ENCODE measurements at places on chromosomes 13 and 19. TPM values are rescaled to one million over a fixed set of nuclear protein-coding genes. Genes with fewer than 3 reads are reported as not detected.

- H3K27ac ChIP-seq = no peak overlapping the region
- H3K4me1 ChIP-seq = peaks cover 7% of the 10 kb centered on the region
- H3K27me3 ChIP-seq = no peaks in the 10 kb centered on the region
- no peak overlapping the region for H3K4me3 ChIP-seq
These were observed 61.8 kb downstream of the URI1 start for GRCh38 chr19:30003866-30004265.

- DNase-seq = no peak
- H3K4me1 ChIP-seq = peaks cover 37% of the 10 kb centered on the region
- H3K36me3 ChIP-seq = no peaks in the 10 kb centered on the region
These were observed 152.9 kb downstream of the EFNB2 start for GRCh38 chr13:106382534-106382933.

DNA sequence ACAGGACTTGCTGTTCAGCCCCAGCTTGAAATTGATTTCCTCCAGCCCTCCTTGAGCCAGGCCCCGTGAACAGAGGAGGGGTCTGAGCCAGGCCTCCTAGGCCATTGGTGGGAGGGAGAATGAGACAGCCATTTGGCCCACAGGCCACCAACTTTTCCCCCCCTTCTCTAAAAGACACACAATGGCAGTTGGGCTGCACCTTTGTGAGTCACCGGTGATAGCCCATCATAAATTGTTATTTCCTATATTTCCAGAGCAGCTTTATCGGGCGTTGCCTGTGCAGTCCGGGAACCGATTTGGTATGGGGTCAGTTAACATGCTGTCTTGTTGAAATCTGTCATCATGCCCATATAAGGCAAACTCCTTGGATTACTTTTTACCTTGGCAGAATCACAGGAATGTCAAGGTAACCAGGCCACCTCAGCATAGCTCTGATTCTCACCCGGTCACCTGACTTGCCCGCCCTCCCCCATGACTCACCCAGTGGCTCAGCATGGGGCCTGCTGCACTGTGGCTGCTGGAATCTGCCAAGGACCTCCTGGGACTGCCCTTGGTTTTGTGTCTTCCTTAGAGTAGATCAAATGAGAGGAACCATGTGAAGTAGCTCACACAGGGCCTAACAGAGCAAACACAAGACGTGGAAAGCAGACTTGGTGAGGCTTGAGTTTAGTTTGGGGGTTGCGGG is 36.1 kb downstream of the ACTN4 start:
- H3K4me3 ChIP-seq = no peak overlapping the region
- H3K27me3 ChIP-seq = no peaks in the 10 kb centered on the region
- 0 out of 2 replicates have a peak, but pooled peaks cover 5% of the 10 kb centered on the region for H3K36me3 ChIP-seq
- peak overlapping the region; percentile 95 for H3K27ac ChIP-seq
- H3K4me1 ChIP-seq = peaks cover 70% of the 10 kb centered on the region

- H3K27ac ChIP-seq = no peak overlapping the region
- no peak for DNase-seq
- no peaks in the 10 kb centered on the region for H3K27me3 ChIP-seq
- no peak overlapping the region for H3K4me3 ChIP-seq
- H3K4me1 ChIP-seq = no peaks in the 10 kb centered on the region
- no peaks in the 10 kb centered on the region for H3K36me3 ChIP-seq
These were observed 88.7 kb downstream of the SLITRK6 start for GRCh38 chr13:85710545-85710944.

DNA sequence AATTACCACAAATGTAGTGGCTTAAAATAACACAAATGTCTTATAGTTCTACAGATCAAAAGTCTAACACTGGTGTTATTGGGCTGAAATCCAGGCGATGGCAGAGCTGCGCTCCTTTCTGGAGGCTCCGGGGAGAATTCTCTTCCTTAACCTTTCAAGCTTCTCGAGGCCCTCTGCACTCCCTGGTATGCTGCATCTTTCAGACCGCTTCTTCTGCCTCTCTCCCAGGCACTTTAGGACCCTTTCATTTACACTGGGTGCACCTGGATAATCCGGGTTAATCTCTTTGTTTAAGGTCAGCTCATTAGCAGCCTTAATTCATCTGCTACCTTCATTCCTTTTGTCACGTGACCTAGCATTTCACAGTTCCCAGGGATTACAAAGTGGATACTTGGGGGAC is 211.3 kb upstream of the RFC3 start:
- H3K4me1 ChIP-seq = peaks cover 9% of the 10 kb centered on the region
- peak; percentile 59 for DNase-seq
- no peak overlapping the region for H3K4me3 ChIP-seq
- no peaks in the 10 kb centered on the region for H3K27me3 ChIP-seq

- H3K4me1 ChIP-seq = peaks cover 12% of the 10 kb centered on the region
- H3K27ac ChIP-seq = peak overlapping the region; percentile 95
- peak overlapping the region; percentile 72 for H3K4me3 ChIP-seq
- DNase-seq = peak; percentile 49
- peaks cover 1% of the 10 kb centered on the region for H3K36me3 ChIP-seq
These were observed 373 bp downstream of the TNFAIP8L1 start for GRCh38 chr19:4639531-4640246.

GRCh38 chr19:16420336-16420676 is 51.5 kb downstream of the EPS15L1 start:
- H3K36me3 ChIP-seq = peaks cover 4% of the 10 kb centered on the region
- H3K4me1 ChIP-seq = no peaks in the 10 kb centered on the region
- no peaks in the 10 kb centered on the region for H3K27me3 ChIP-seq
- no peak overlapping the region for H3K4me3 ChIP-seq
- DNase-seq = no peak

DNA sequence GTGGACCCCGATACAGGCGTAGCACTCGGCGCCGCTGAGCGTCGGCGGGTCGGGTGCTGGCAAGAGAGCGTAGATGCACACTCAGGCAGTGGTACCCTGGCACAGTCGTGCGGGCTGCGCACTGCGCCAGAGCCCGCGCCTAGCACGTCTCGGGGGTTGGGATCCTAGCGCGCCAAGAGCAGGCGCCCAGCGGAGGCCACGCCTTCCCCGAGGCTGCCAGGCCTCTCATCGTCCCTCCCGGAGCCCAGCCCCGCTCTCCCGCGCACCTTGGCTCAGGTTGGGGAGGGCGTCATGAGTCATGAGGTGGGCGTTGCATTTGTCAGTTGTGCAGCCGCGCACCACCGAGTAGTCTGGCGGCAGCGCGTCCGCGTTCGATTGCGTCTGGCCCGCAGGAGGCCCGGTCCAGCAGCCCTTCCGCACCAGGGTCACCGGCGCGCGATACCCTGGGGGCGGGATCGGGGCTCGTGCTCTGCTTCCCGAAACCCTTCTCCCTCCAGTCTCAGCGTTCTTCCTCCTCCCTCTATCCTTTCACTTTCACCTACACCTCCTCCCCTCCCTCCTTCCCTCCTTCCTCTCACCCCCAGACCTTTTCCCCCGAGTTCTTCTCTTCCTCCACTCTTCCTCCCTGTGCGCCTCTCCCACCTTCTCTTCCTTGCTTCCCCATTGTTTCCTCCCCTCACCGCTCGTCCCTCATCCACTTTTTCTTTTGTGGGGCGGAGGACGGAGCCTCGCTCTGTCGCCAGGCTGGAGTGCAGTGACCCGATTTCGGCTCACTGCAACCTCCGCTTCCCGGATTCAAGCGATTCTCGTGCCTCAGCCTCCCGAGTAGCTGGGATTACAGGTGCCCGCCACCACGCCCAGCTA is 3.5 kb downstream of the LYPD5 start:
- peak overlapping the region; percentile 48 for H3K4me3 ChIP-seq
- no peaks in the 10 kb centered on the region for H3K36me3 ChIP-seq
- no peaks in the 10 kb centered on the region for H3K27me3 ChIP-seq
- peaks cover 7% of the 10 kb centered on the region for H3K4me1 ChIP-seq
- peak; percentile 74 for DNase-seq

- H3K4me1 ChIP-seq = peaks cover 4% of the 10 kb centered on the region
- H3K27ac ChIP-seq = no peak overlapping the region
- H3K36me3 ChIP-seq = no peaks in the 10 kb centered on the region
- peak; percentile 76 for DNase-seq
- no peak overlapping the region for H3K4me3 ChIP-seq
These were observed 154.2 kb upstream of the MAB21L1 start for GRCh38 chr13:35630551-35631275.

PPM1N gene
- 1.2 TPM for total RNA-seq

DNA sequence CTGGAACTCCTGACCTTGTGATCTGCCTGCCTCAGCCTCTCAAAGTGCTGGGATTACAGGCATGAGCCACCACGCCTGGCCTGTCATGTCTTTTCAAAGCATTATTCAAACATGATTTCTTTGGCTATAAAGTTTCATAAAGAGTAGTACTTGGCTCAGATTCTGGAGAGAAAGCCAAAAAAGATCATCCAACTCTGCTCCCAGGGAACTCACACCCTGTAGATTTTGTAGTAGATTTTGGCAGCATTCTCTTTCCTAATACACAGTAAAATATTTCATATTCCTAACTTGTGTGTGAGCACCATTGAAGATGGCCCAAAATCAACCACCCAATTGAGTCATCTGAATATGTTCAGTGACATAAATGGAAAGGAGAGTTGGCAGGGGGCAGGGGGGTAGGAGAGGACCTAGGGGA is 48.4 kb downstream of the CAB39L start:
- no peak overlapping the region for H3K4me3 ChIP-seq
- H3K27me3 ChIP-seq = no peaks in the 10 kb centered on the region
- H3K27ac ChIP-seq = no peak overlapping the region
- no peaks in the 10 kb centered on the region for H3K36me3 ChIP-seq
- DNase-seq = no peak

GRCh38 chr19:36849701-36850558 is 746 bp upstream of the ZNF345 start:
- peak; percentile 13 for DNase-seq
- H3K27ac ChIP-seq = no peak overlapping the region
- H3K27me3 ChIP-seq = no peaks in the 10 kb centered on the region
- no peaks in the 10 kb centered on the region for H3K36me3 ChIP-seq
- H3K4me1 ChIP-seq = no peaks in the 10 kb centered on the region

DNA sequence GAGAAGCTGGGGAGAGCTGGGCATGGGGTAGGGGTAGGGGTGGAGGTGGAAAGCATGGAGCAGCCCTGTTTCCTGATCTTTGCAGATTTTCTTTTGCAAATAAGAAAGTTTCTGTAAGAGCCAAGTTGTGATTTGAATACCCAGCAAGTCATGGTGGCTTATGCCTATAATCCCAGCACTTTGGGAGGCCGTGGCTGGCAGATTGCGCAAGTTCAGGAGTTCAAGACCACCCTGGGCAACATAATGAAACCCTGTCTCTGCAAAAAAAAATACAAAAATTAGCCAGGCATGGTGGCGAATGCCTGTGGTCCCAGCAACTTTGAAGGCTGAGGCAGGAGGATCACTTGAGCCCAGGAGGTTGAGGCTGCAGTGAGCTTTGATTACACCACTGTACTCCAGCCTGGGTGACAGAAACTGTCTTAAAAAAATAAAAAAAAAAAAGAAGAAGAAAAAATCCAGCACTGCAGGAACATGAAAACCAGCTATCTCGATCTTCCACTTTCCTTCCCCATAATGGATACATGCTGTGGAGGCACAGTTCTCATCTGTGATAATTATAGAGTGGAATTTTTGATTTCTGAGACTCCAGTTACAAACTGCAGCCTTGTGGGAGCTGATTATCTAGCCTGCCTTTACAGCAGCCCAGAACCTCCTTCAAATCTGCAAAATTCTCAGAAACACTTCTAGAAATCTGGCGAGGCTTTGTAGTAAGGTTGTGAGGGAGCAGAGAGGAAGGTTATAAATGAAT is 12.1 kb upstream of the TEX26 start:
- no peaks in the 10 kb centered on the region for H3K36me3 ChIP-seq
- no peak overlapping the region for H3K4me3 ChIP-seq
- DNase-seq = no peak
- H3K27ac ChIP-seq = no peak overlapping the region

YJEFN3 gene
- 8.1 TPM for total RNA-seq

DNA sequence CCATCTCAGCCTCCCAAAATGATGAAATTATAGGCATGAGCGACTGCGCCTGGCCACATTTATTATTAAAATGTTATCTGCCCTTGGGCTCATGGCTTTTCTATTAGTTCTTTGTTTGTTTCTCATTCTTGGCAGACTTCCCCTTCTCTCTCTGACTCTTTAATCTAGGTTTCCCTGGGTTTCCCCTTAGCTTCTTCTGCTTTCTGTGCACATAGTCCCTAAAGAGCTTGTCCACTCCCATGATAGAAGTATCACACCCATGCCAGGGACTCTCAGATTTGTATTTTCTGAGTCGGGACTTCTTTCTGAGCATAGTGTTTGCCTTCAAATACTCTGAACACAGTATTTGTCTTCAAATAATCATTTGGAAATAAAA is 38.6 kb upstream of the ITM2B start:
- H3K27me3 ChIP-seq = no peaks in the 10 kb centered on the region
- H3K4me3 ChIP-seq = no peak overlapping the region
- no peaks in the 10 kb centered on the region for H3K36me3 ChIP-seq

GRCh38 chr19:24069905-24070657 is 16.9 kb upstream of the ZNF254 start:
- no peak overlapping the region for H3K27ac ChIP-seq
- no peaks in the 10 kb centered on the region for H3K36me3 ChIP-seq
- no peaks in the 10 kb centered on the region for H3K4me1 ChIP-seq

SPRED3 gene
- 2.9 TPM for total RNA-seq

- H3K27ac ChIP-seq = no peak overlapping the region
These were observed 29.8 kb downstream of the DGKH start for GRCh38 chr13:42078128-42078808.

- no peaks in the 10 kb centered on the region for H3K4me1 ChIP-seq
- H3K27me3 ChIP-seq = no peaks in the 10 kb centered on the region
- no peak for DNase-seq
- no peak overlapping the region for H3K4me3 ChIP-seq
- no peak overlapping the region for H3K27ac ChIP-seq
These were observed 3.8 kb upstream of the ACTL9 start for GRCh38 chr19:8702350-8702749.

GRCh38 chr13:74641586-74641985 is 507.4 kb upstream of the KLF12 start:
- no peak for DNase-seq
- H3K27ac ChIP-seq = no peak overlapping the region
- H3K36me3 ChIP-seq = no peaks in the 10 kb centered on the region
- no peaks in the 10 kb centered on the region for H3K27me3 ChIP-seq
- no peaks in the 10 kb centered on the region for H3K4me1 ChIP-seq

Measured in Caco-2 (cell line).